ENCODE measurements at places on chromosomes 11 and 22. TPM values are rescaled to one million over a fixed set of nuclear protein-coding genes. Genes with fewer than 3 reads are reported as not detected.

GRCh38 chr11:96316869-96317268 is 26.1 kb downstream of the MAML2 start:
- DNase-seq = no peak

PAMR1 gene
- total RNA-seq = 2.0 TPM

- DNase-seq = peak; percentile 64
Measured at GRCh38 chr11:119618208-119618909, 110.6 kb downstream of the NECTIN1 start.

NRGN gene
- 2.9 TPM for total RNA-seq

GRCh38 chr22:39490966-39491680 is 11.0 kb upstream of the MIEF1 start:
- no peak for DNase-seq

ESAM gene
- 3.7 TPM for total RNA-seq

Data from frontal cortex (tissue), 4 donors.